ENCODE measurements at places on chromosomes 2 and 18. TPM values are rescaled to one million over a fixed set of nuclear protein-coding genes. Genes with fewer than 3 reads are reported as not detected.

GRCh38 chr18:24053211-24053610 is 38.7 kb downstream of the TTC39C start:
- DNase-seq = no peak

- no peak for DNase-seq
Measured at GRCh38 chr18:48820483-48821250, 130.1 kb downstream of the SMAD7 start.

The CROCC2 gene
- total RNA-seq = 4.4 TPM

DNA sequence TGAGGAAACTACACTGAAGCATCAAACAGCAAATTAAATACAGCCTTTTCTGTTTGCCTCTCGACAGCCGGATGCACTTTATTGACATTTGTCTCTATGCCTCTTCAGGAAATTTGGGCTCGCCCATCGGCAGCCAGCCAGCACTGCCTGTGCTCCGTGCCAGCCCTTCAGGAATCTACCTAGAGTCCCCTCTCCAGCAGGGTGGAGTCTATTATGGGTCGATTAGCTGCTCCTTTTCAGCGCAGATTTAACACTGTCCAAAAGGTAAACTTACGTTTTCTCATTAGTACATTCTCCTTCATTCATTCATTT is 91.5 kb downstream of the MYCN start:
- no peak for DNase-seq

The THSD7B gene
- 3.9 TPM for total RNA-seq
